ENCODE measurements at places on chromosomes 3 and 15. TPM values are rescaled to one million over a fixed set of nuclear protein-coding genes. Genes with fewer than 3 reads are reported as not detected.

Gene MOBP
- 204 TPM for polyA plus RNA-seq

Gene ELP6
- polyA plus RNA-seq: 51.0 TPM

Gene NPAP1
- polyA plus RNA-seq: not detected

Gene PAQR5
- polyA plus RNA-seq: 1.1 TPM
